ENCODE measurements at places on chromosomes 3 and 15. TPM values are rescaled to one million over a fixed set of nuclear protein-coding genes. Genes with fewer than 3 reads are reported as not detected.

PLOD2 gene
- 136 TPM for total RNA-seq

RGMA gene
- 0.18 TPM for total RNA-seq

ACKR2 gene
- total RNA-seq, result 0.07 TPM

TF gene
- 0.51 TPM for total RNA-seq

ZNF774 gene
- total RNA-seq, result 1.8 TPM

POPDC2 gene
- 0.18 TPM for total RNA-seq

SV2B gene
- total RNA-seq, result 0.02 TPM

FAM227B gene
- total RNA-seq, result 0.96 TPM

NLGN1 gene
- total RNA-seq, result not detected

SELENOT gene
- 103 TPM for total RNA-seq

CDC25A gene
- 10.9 TPM for total RNA-seq

GHRL gene
- not detected for total RNA-seq

LSAMP gene
- total RNA-seq, result 0.06 TPM

TBC1D2B gene
- total RNA-seq, result 13.5 TPM

MUC20 gene
- 0.56 TPM for total RNA-seq

OSTN gene
- total RNA-seq, result not detected

C3orf20 gene
- not detected for total RNA-seq

SNAP23 gene
- total RNA-seq, result 18.0 TPM

COLQ gene
- 0.43 TPM for total RNA-seq

STXBP5L gene
- not detected for total RNA-seq

ERC2 gene
- total RNA-seq, result not detected

PTH1R gene
- total RNA-seq, result 0.37 TPM

RCN2 gene
- total RNA-seq, result 66.4 TPM

GOLGA8J gene
- not detected for total RNA-seq

TGM4 gene
- total RNA-seq, result 0.08 TPM

GOLGA8K gene
- 0.73 TPM for total RNA-seq

THPO gene
- total RNA-seq, result not detected

CLDN16 gene
- total RNA-seq, result 0.06 TPM

CCDC9B gene
- 18.7 TPM for total RNA-seq

DUOX1 gene
- total RNA-seq, result not detected

ZNF592 gene
- 22.3 TPM for total RNA-seq

RBPMS2 gene
- 8.9 TPM for total RNA-seq

B3GNT5 gene
- total RNA-seq, result 16.9 TPM

VEPH1 gene
- total RNA-seq, result 0.10 TPM

LARP6 gene
- 81.2 TPM for total RNA-seq

ZNF385D gene
- total RNA-seq, result not detected

AADACL2 gene
- not detected for total RNA-seq

CERS3 gene
- total RNA-seq, result not detected

DHX30 gene
- 39.9 TPM for total RNA-seq

MYH15 gene
- total RNA-seq, result 0.27 TPM

GOLGA6L26 gene
- not detected for total RNA-seq

CD200 gene
- not detected for total RNA-seq

BFSP2 gene
- total RNA-seq, result not detected

CYP1A2 gene
- not detected for total RNA-seq

DOCK3 gene
- total RNA-seq, result 0.50 TPM

PLS1 gene
- 13.6 TPM for total RNA-seq

SLC51B gene
- total RNA-seq, result 10.3 TPM
